ENCODE measurements at places on chromosomes 12 and 14.

DNA sequence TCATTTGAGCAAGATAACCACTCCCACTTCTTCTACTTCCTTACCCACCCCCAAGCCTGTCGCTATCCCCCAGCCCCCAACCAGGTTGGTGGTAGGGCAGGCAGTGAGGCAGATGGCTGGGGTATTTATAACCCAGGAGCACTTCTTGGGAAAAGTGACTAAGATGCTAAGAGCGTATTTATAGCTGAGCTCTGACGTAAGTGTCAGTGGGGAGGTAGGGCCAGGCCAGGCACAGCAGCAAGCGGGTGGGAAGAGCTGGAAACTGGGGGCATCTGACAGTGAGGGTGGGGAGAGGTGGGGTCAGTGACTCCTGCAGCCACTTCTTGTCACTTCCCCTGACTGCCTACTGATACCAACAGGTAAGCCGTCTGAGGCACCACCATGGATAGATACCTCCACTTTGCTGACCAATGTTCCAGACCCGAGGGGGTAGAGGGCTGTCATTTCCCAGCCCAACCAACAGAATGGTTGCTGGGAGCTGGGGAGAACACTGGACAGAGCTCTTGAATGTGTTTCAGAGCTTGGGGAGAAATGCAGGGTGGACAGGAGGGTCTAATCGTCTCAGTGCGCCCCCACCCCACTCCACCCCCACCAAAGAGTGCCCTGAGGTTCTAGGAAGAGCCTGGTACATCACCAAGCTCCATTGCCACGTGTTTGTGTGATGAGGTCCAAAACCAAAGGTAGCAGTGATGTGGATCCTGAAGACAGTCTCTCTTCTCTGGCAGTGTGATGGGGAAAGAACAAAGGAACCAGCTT lies 2.7 kb upstream of the INHBE start:
- peak; percentile 86 for DNase-seq

- no peak for DNase-seq
Measured at GRCh38 chr14:61385002-61385685, 63.8 kb downstream of the PRKCH start.

GRCh38 chr12:69097619-69098368 lies 141.6 kb upstream of the CPSF6 start:
- DNase-seq: no peak

- DNase-seq: no peak
Measured at GRCh38 chr14:21197418-21198205, 41.7 kb upstream of the OR5AU1 start.

DNA sequence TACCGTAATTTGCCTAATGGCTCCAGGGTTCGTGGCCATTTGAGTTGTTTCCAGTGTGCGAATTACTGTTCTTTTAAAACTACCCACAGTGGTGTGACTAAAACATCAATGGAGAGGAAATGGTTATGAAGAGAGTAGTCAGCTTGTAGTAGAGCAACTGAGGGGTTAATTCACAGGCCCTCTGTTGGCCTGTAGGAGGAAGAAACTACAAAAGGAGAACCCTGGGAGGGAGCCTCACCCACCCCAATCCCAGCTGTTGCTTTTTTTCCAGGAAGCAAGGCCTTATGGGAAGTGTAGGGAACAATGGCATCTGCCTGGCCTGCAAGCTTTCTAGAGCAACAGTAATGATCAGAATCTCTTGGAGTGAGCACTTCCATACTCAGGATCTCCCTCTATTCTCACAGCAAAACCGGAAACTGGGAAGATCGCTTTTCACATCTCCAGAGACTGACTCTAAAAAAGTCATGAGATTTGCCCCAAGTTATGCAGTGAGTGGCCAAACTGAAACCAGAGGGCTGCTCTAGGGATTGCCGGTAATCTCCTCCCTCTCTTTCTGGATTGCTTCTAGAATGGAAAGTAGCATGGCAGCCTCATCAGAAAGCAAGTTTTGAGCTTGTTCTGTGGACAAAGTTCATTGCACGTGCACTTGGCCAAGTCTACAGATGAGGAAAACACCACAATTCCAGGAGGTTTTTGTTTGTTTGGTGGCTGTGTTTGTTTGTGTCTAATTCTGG lies 125.3 kb upstream of the PWP1 start:
- no peak for DNase-seq

DNA sequence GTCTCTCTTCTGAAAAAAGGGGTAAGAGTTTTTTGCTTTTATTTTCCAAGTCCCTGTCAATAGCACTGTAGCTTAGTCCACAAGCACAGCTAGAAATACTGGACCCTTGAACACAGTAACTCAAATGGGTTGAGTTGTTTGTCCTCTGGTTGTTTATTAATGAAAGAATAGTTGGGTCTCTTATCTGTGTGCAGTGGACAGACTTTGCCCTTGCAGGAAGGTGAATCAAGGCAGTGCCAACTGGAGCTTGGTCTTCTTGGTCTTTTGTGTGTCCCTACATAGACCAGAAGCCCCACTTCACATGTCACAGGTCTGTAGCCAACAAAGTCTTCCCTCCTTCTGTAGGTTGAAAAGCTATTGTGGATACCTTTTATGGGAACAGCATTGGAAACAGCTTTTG lies 322.0 kb downstream of the AACS start:
- no peak for DNase-seq

- no peak for DNase-seq
Measured at GRCh38 chr14:90275458-90275814, 19.1 kb downstream of the PSMC1 start.

DNA sequence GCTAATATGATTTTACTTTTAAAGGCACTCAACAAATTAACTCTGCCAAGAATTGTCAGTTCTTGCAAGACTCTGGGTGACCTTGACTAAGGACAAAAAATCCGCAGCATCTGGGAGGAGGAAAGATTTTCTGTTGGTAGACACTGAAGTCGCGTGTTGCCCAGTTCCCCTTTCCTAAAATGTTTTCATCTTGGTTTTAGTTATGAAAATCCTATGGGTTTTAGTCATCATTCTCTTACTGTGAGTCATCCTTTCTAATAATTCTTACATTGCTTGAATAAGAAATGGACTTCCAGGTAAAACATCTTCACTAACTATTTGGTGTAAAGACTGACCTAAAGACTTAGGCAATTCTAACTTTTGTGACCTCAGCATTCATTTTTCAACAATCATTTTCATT lies 9.1 kb downstream of the GSG1 start:
- DNase-seq: no peak

GRCh38 chr14:22531451-22532344 lies 57.3 kb downstream of the DAD1 start:
- DNase-seq: no peak

All from AG04449 (cell line).